Panc1 (cell line): ENCODE measurements at places on chromosomes 13 and 19. TPM values are rescaled to one million over a fixed set of nuclear protein-coding genes. Genes with fewer than 3 reads are reported as not detected.

GRCh38 chr19:3176715-3177501 lies 1.7 kb upstream of the S1PR4 start:
- H3K36me3 ChIP-seq: no peaks in the 10 kb centered on the region
- H3K4me1 ChIP-seq: peaks cover 12% of the 10 kb centered on the region
- no peak overlapping the region for H3K27ac ChIP-seq
- H3K4me3 ChIP-seq: no peak overlapping the region

- H3K27me3 ChIP-seq: no peaks in the 10 kb centered on the region
- H3K27ac ChIP-seq: no peak overlapping the region
- no peak overlapping the region for H3K4me3 ChIP-seq
- H3K4me1 ChIP-seq: no peaks in the 10 kb centered on the region
Measured at GRCh38 chr13:93861818-93862217, 617.7 kb downstream of the DCT start.

DNA sequence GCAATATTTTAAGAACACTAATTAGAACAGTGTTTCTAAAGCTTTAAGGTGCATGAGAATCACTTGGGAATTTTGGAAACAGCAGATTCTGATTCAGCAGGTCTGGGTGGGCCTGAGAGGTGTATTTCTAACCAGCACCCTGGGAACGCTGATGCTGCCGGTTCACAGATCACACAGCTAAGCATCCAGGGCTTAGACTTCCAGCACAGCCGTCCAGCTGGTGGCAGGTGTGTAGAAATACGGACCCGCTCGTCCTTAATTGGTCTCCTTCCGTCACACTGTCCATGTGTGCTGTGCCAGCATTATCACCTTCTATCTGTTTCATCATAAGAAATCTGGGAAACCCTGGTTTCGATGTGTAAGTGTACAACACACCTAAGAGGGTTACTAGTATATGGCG lies 1029.0 kb downstream of the EFNB2 start:
- H3K4me3 ChIP-seq: no peak overlapping the region
- H3K27ac ChIP-seq: no peak overlapping the region
- no peaks in the 10 kb centered on the region for H3K36me3 ChIP-seq
- DNase-seq: no peak

The SIGLEC8 gene
- not detected for total RNA-seq

The MRPS31 gene
- 10.9 TPM for total RNA-seq

GRCh38 chr19:31319465-31319864 lies 29.8 kb downstream of the TSHZ3 start:
- H3K4me3 ChIP-seq: no peak overlapping the region
- no peaks in the 10 kb centered on the region for H3K36me3 ChIP-seq
- H3K27ac ChIP-seq: no peak overlapping the region
- DNase-seq: no peak
- H3K4me1 ChIP-seq: no peaks in the 10 kb centered on the region; the same call in 1 of the 2 replicates

DNA sequence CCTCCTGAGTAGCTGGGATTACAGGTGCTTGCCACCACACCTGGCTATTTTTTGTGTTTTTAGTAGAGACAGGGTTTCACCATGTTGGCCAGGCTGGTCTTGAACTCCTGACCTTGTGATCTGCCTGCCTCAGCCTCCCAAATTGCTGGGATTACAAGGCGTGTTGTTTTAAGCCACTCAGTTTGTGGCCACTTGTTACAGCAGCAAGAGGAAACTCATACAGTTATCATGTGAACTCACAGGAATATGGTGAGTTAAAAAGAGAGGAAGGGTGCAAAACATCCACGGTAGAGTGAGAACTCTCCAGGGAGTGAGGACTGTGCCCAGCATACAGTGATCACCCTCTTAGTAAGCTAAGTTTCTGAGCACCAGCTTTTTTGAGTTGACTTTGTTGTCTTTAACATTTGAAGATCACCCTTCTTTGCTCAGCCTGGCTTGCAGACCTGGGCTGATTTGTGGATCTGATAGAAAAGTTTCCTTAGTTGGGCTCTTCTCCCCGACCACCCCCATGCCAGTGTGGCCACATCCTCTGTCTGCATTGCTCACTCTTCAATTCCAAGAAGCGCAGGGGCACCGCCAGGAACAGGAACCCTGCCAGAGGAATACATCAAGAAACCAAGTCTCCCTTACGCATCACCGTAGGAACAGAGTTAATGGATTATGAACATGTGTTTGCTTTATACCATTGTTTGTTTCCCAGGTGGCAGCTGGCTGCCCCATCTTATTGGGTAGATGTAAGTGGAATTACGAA lies 16.0 kb downstream of the ALOX5AP start:
- peaks cover 3% of the 10 kb centered on the region; the same call in 1 of the 2 replicates for H3K4me1 ChIP-seq
- H3K36me3 ChIP-seq: no peaks in the 10 kb centered on the region
- H3K27me3 ChIP-seq: no peaks in the 10 kb centered on the region
- H3K27ac ChIP-seq: peak overlapping the region; percentile 52; the same call in 1 of the 2 replicates
- H3K4me3 ChIP-seq: no peak overlapping the region
